Muscle of back (tissue), 13 donors: ENCODE measurements at places on chromosomes 4 and X. TPM values are rescaled to one million over a fixed set of nuclear protein-coding genes. Genes with fewer than 3 reads are reported as not detected.

DNA sequence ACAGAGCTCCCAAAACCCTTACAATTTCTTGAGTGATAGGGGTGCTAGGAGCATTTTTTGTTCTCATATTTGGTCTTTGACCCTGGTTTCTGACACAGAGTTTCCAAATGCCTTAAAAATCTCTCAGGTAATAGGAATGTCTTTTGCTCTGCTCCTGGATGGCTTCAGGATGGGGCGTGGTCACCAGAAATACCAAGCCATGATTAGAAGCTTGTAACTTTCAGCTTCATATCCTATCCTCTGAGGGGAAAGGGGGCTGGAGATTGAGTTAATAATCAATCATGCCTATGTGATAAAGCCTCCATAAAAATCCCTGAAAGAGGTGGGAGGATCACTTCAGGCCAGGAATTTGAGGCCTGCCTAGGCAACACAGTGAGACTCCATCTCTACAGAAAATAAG is 34.6 kb upstream of the IL9R start:
- no peak for DNase-seq

GRCh38 chr4:110164856-110165255 is 33.6 kb downstream of the ELOVL6 start:
- no peak for DNase-seq

ADH7 gene
- not detected for polyA plus RNA-seq

PRR27 gene
- not detected for polyA plus RNA-seq

DNA sequence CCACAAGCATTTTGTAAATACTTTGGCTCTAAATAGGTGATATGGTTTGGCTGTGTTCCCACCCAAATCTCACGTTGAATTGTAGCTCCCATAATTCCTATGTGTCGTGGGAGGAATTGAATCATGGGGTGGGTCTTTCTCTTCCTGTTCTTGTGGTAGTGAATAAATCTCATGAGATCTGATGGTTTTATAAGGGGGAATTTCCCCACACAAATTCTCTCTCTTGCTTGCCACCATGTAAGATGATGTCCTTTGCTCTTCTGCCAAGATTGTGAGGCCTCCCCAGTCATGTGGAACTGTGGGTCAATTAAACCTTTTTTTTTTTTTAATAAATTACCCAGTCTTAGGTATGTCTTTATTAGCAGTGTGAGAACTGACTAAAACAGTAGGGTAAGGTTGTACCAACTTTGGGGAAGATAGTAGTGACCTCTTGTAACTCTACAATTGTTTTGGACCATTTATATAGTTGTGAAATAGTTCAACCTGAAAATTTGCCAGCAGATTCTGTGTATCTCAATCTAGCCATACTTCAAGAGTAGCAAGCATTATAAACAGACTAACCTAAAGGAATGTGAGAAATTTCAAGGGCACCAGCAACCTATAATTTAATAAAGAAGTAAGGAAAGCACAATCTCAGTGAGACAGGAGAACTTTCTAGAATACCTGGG is 727.8 kb downstream of the GRID2 start:
- DNase-seq: no peak

DNA sequence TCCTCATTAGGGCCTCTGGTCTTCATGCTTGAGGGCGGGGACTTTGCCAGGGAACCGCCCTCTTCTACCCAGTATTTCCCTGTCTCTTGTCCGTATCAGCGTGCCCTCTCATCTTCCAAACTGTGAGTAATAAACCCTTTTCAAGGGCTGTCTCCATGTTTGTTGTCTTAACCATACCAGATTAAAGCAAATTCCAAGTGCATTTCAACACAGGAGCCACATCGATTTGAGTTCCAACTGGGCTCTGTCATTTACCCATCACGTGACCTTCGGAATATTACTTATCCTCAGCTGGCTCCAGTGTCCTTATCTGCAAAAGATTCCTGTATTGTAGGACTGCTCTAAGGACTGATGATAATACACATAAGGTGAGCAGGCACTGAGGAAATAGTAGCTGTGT is 6.4 kb upstream of the PHEX start:
- DNase-seq: no peak

ZBED1 gene
- polyA plus RNA-seq: 17.0 TPM

GRCh38 chr4:140928880-140929279 is 172.7 kb upstream of the TBC1D9 start:
- no peak for DNase-seq

- DNase-seq: no peak
Measured at GRCh38 chr4:67678612-67679011, 22.3 kb downstream of the UBA6 start.

GRCh38 chrX:105168577-105168976 is 51.9 kb downstream of the TEX13A start:
- no peak for DNase-seq

ASB12 gene
- 31.5 TPM for polyA plus RNA-seq

DNA sequence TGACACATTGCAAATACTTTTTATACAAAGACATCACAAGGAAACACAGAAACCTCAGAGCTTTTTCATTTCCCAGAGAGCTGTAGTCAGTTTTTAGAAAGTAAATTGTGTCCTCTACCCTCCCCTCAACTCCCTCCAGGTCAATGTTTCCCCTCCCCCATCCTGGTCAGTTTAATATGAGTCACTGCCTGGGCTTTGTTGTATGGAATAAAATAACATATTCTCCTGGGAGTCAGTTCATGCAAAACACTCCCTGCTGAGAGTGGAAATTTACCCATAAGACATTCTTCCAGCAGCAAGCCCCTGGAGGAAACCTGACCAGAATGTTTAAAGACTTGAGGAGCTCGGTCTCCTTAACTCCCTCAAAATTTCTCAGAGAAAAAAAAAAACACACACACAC is 270.1 kb upstream of the LDB2 start:
- DNase-seq: peak; percentile 68

ADH1A gene
- polyA plus RNA-seq: 0.91 TPM

KIT gene
- polyA plus RNA-seq: 13.2 TPM

GRCh38 chrX:153340111-153340510 is 6.2 kb downstream of the ZNF275 start:
- DNase-seq: no peak

DNA sequence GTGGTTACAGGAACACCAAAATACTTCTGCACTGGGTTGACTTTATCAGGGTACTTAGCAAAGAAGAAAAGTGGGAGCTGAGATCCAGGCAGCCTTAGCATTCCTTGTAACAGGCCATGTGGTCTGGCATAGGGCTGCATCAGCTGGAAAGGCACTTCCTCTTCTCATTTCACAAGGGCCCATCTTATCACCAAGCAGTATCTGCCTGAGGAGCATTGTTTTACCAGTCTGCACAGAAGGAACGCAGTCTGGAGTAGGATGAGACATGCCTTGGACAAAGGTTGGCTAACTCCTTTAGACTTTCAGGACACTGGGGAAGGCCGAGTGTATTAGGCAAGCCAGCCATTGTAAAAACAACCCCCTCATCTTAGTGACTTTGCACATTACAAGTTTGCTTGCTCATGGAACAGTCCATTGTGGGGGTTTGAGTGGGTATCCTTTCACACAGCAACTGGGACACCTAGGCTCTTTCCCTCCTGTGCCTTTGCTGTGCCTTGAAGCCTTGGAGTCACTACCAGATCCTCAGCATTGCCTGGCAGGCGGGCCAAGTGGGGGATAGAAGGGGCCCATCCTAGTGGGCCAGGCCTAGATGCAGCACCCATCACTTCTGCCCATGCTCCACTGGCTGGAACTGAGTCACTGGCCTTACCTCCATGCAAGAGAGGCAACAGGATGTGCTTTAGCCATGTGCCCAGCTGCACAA is 4.6 kb downstream of the SUV39H1 start:
- no peak for DNase-seq

GRCh38 chr4:156756118-156756517 is 215.5 kb downstream of the PDGFC start:
- no peak for DNase-seq

DNA sequence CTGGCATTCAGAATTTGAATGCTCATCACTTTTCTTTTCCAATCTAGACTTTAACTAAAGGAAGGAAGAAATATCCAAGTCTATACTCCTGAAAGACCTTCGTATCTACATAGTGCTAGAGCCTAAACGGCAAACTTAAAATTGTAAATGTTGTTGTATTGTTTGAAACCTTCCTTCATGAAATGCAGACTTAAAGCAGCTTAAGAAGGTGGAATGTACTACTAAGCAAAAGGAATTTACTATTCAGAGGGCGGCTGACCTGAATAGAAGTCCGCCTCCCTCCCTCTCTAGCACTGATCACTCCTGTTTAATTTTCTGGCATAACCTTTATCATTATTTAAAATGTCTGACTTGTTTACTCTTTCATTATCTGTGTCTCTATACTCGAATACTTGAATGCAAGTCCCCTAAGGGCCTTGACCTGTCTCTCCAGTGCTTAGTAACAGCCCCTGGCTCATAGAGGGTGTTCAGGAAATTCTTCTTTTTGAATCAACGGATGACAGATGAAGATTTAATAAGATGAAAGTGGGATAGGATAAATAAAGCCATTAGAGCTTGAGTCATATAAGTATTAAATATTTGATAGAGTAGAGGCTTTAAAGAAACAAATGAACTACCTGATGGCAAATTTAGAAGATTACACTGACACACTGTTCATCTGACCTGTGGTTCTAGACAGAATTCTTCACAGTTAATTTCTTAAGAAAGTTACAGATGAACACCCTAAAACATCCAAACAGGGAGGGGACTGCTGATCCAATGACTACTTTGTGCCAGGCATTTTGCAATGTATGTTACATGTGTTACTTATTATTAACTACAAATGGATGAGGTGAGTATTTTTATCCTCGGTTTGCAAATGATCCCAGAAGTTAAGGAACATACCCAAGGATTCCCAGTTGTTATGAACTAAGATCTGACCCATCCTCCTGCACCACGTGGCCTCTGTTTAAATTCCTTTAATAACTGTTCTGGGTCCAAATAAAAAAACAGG is 20.2 kb upstream of the RBPJ start:
- DNase-seq: no peak

ARHGEF9 gene
- 24.1 TPM for polyA plus RNA-seq

GRCh38 chrX:153981771-153982533 is 9.4 kb downstream of the TMEM187 start:
- DNase-seq: peak; percentile 36

CPZ gene
- 5.1 TPM for polyA plus RNA-seq

DNA sequence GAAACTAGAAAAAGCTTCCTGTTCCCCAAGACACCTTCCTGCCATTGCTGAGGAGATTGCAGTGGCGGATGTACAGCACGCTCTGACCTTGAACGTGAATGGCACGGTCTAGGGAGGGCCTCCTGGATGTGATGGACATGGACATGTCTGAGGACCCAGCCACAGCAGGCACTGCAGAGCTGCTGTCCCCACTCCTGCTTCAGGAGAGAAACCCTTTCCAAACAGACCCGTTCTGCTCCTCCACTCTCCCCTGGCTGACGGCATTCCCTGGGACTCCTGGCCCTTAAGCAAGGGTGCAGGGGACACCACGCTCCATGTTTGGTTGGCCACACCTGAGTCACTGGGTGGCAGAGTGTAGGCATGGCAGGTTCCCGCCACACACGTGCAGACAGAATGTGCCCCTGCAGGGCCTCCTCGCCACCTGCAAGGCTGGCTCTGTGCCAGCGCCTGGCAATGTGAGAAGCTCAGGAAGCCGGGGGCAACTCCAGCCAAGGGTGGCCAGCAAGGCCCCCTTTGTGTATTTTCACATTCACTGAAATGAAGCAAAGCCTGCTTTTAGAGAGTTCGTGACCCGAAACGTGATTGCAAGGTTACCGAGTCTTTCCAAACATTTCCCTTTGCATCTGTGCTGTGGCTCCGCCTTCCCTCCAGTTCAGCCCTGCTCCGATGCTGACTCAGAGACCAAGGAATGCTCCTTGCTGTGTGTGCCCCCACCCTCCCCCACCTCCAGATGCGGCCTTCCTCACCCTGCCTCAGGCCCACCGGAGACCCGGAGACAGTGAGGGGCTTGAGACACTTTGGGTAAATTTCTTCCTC is 46.1 kb downstream of the HTRA3 start:
- DNase-seq: peak; percentile 76

- DNase-seq: no peak
Measured at GRCh38 chrX:42720209-42720608, 57.8 kb downstream of the PPP1R2C start.

DNA sequence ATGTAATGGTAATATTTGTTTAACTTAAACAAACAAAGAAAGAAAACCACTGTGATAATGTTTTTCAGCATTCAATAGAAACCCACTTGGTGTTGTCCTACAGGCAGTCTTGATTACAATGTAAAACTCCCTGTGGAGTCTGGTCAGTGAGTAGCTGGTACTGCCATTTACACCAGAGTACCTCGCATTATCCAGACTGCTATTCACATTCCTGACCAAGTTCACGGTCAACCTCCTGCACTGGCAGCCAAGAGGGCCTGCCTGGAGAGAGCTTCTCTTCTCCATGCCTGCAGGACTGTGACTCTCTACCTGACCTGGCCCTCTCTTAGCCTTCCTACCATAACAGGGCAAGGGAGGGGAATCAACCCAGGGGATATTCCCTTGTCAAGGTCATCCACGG is 2.9 kb upstream of the LONRF3 start:
- no peak for DNase-seq

- DNase-seq: no peak
Measured at GRCh38 chr4:176814770-176815169, 22.0 kb upstream of the VEGFC start.

DNA sequence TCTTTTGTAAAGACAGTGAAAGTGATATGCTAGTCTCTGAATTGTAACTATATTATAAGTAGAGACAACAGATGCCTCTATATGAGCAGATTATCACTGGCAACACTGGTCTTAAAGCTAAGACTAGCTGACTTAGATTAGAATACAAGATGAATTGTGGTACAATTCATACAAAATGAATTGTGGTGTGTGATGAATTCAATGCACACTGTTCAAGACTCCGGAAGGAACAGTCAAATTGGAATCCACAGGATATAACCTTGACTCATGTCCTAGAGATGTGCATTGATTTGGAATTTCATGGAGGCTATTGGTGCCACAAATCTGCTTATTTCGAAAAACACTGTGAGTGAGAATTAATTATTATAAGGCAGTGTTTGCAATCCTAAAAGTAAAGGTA is 701.8 kb downstream of the PCDH7 start:
- no peak for DNase-seq

DNA sequence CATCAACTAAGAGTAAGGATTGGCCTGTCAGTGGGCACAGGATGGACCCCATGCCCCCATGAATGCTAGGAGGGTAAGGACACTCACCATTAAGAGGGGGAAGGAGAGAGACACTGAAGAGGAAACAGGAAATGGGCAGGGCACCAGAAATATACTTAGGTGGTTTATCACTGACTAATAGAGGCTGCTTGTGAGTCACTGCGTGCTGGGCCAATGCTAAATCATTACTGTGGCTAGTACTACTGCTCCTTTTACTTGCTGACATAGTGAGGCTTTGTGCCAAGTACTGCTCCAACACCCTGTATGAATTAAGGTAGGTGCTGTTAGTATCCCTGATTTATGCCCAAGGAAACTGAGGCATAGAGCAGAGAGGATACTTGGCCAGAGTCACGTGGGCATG is 130.4 kb upstream of the FRMPD4 start:
- DNase-seq: peak; percentile 47

- peak; percentile 68 for DNase-seq
Measured at GRCh38 chr4:84582988-84583875, at the start of gene CDS1. CDS1 (plus strand) TSS chr4:84583127; CDS start chr4:84583402, 275 bp downstream.

GRCh38 chr4:156558373-156559025 is 413.1 kb downstream of the PDGFC start:
- DNase-seq: peak; percentile 13
